ENCODE measurements at places on chromosomes 1 and 21. TPM values are rescaled to one million over a fixed set of nuclear protein-coding genes. Genes with fewer than 3 reads are reported as not detected.

PADI2 gene
- 0.18 TPM for total RNA-seq

HRNR gene
- not detected for total RNA-seq

FAM3B gene
- total RNA-seq, result not detected

LYPD8 gene
- not detected for total RNA-seq

DNA sequence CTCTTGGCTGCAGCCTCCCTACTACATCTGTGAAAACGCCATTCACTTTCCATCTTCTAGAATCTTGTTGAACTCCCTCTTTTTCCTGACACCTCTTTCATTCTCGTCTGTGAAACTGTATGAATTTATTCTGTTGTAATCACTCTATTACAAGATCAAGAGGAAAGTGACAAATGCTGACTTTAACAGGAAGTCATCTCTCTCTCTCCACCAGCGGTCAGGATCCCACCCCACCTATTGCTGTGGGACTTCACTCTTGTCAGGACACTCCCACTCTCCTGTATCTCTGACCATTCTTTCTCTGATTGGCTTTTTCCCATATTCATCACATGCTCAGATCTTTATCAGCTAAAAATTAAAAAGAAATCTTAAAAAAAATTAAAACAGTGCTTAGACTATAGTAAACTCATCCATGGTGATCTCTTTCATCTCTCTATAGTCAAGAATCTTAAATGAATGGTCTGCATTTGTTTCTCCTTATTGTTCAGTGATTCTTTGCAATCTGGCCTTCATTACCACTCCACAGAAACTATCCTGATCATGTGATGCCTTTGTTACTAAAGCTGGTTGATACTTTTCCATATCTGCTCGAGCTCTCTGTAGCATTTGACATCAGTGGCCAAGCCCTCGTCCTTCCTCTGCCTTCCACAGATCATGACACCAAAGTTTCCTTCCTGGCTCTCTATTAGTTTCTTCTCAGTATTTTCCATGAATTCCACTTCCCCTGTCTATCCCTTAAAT is 113.6 kb downstream of the UCHL5 start:
- DNase-seq, result no peak

GRCh38 chr1:89681045-89681729 is 48.3 kb downstream of the LRRC8C start:
- no peak for DNase-seq

- no peak for DNase-seq
Measured at GRCh38 chr1:167095368-167095767, 1.5 kb downstream of the STYXL2 start.

DNA sequence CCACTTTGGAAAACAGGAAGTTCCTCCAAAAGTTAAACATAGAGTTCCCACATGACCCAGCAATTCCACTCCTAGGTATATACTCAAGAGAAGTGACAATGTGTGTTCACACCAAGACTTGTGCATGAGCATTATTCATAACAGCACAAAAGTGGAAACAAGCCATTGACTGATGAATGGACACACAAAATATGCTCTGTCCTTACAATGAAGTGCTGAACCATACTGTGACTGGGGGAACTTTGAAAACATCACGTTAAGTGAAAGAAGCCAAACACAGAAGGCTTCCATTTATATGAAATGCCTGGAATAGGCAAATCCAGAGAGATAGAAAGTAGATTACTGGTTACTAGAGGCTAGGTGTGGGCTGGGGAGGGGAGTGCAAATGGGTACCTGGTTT is 150.3 kb downstream of the ZSCAN20 start:
- DNase-seq, result no peak

DNA sequence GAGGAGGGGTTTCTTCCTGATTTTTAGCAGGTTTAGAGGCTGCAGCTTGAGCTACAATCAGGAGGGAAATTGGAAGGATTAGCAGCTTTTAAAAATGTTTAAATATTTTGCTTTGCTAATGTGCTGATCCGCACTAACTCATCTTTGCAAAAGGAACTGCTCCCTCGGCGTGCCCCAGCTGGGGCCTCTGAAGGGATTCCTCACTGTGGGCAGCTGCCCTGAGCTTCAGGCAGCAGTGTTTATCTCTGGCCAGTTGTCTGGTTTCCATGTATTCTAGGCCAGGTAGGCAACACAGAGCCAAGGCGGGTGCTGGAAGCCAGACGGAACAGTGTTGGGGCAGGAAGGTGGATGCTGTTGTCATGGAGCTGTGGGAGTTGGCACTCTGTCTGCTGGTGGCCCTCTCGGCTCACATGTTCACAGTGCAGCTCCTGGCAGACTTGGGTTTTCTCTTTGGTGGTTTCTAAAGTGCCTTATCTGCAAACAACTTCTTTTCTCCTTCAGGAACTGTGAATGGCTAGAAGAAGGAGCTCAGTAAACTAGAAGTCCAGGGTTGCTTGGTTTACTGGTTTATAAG is 18.9 kb downstream of the NECAP2 start:
- no peak for DNase-seq

DNA sequence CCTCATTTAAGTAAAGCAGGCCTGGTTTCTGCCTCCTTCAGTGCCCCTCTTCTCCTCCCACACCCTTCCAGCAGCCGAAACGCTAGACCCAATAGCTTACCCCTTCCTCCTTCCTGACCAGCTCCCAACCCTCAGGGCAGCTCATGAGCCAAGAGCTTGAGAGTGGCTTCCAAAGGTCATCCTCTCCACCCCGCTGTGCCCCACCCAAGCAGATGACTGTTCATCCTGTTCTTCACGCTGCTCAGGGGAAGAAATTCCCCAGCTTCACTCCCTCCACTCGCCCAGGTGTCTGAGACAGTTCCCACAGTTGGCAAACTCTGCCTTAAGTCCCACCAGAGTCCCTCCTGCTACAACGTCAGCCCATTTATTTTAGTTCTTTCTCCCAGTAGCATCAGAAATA is 23.4 kb downstream of the ARHGEF19 start:
- no peak for DNase-seq

GRCh38 chr1:61122389-61122788 is 40.0 kb downstream of the NFIA start:
- no peak for DNase-seq

DNA sequence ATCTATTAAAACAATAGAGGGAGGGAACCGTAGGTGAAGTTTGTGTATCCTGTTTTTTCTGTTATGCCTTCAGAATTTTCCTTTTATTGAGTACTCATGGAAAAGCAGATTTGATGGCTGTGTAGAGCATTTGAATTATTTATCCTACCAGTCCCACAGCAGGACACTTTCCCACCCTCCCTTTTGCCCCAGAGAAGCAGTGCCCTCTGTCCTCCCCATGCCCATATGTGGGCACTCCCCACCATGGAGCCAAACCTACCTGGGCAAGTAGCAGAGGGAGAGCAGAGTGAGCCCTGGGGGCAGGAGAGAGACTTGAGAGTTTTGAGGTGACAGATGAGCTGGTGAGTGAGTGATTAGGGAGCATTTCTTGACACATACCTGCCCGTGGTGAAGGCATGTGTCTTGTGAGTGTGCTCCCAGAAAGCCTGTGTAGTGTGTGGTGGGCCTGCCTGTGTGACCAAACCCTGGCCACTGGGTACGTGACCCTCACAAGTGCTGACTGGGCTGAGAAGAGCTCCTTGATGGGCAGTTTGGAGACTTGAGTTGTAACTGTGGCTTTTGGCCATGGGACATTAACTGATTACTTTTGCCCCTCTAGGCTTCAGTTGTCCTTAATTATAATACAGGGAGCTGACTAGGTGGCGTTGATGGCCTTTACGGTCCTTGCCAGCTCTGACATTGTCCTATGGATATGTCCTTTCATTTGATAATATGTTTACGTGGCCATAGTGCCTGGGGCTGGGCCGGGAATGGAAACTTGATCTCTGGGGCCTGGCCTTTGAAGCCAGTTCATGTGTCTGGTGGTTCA is 3.6 kb downstream of the PSEN2 start:
- no peak for DNase-seq

All from glomerular endothelial cell (primary cell).